ENCODE measurements at places on chromosomes 12 and 14. TPM values are rescaled to one million over a fixed set of nuclear protein-coding genes. Genes with fewer than 3 reads are reported as not detected.

Gene MAP3K12
- total RNA-seq: 18.3 TPM

Gene CLEC2B
- 11.9 TPM for total RNA-seq

Gene CCDC196
- not detected for total RNA-seq

Gene CIROP
- total RNA-seq: not detected

DNA sequence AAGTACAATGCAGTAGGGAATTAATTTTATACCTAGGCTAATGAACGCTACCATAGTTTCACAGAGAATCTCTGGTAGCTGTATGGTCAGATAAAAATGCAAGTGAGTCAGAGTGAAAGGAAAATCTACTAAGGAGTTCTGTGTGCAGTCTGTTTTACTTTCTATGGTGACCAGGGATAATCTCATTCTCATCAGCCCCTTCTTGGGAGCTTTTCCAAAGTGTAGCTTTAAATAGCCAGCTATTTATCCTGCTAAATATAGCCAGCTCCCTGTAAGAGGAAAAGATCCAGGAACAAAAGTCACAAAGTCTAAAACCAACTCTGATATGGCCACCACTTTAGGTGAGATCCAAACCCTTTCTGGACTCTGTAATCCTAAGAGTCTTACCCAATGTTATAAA lies 75.5 kb downstream of the TMEM116 start:
- no peak for DNase-seq

DNA sequence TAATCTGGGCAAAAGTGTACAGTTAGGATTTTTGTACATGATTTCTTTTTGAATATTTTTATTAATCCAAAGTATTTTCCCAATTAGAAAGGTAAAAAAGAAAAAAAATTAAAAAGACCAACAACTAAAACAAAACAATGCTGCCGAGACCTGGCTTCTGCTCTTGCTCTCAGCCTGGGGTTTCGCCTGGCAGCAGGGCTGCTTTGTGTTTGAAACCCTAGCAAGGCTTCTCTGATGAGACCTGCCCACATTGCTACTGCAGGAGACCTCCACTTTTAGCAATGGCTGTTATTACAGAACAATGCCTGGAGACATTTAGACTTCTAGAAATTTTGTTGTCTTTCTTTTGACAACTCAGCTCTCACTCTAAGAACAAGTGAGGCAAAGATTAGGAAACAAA lies 1153.0 kb upstream of the TMEM132C start:
- no peak for DNase-seq

GRCh38 chr12:18719922-18720510 lies 17.8 kb downstream of the PLCZ1 start:
- no peak for DNase-seq

DNA sequence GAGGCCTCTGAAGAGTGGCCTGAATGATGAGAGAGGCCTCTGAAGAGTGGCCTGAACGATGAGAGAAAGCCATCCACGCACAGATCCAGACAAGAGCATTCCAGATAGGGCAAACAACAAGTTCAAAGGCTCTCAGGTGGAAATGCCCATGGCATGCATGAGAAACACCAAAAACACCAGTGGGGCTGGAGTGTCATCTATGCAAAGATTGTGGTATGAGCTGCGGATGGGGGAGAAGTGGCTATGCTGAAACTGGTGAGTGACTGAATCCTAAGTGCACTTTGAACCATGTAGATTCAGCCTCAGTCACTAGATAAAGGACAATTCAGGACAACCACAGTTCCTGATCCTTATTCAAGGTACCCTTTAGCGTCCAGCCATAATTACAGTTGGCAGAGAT lies 79.4 kb upstream of the GZMB start:
- no peak for DNase-seq

DNA sequence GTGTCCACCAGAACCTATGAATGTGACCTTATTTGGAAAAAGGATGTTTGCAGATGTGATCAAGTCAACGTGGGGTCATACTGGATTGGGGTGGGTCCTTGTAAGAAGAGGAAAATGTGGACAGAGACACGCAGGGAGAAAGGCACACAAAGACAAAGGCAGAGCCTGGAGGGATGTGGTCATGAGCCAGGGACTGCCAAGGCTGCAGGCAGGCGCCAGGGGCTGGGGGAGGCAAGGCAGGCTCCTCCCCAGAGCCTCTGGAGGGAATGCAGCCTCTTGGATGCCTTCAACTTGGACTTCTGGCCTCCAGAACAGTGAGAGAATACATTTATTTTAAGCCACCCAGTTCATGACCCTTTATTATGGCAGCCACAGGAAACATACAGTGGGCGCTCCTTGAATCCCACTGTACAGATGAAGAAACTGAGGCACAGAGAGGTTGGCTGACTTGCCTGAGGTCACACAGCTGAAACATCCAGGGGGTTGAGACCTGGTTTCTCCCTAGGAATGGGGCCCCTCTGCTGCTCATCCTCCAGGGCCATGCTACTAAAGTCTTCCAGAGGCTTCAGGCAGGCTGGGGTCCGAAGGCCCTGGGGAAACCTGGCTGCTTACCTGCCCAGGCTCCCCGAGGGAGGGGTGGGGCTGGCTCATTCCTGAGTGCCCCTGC lies 99.7 kb downstream of the RFLNA start:
- no peak for DNase-seq

- DNase-seq: no peak
Measured at GRCh38 chr14:61042220-61042619, 61.2 kb downstream of the SLC38A6 start.

DNA sequence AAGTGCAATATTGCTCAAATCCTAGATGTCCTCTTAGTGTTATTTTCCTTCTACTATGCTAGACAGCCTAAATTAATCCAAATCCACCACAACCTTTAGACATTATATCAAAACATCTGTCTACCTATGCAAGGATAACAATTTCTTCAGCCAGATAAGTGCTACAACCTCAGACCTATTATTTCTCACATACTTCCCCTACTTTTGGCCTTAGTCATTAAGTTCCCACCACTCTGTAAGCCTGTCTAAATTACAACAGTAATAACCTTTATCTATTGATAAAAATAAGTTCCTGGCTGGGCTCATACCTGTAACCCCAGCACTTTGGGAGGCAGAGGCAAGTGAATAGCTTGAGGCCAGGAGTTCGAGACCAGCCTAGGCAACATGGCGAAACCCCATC lies 74.0 kb downstream of the KIF21A start:
- no peak for DNase-seq

GRCh38 chr12:19946550-19946949 lies 421.8 kb upstream of the PDE3A start:
- DNase-seq: peak; percentile 96

All from pulmonary artery endothelial cell (primary cell).